ENCODE measurements at places on chromosomes 7 and 10. TPM values are rescaled to one million over a fixed set of nuclear protein-coding genes. Genes with fewer than 3 reads are reported as not detected.

Gene PRSS37
- total RNA-seq, result not detected

Gene TEX47
- total RNA-seq, result not detected

Gene SOSTDC1
- 65.8 TPM for total RNA-seq

Gene TMEM225B
- 0.24 TPM for total RNA-seq

DNA sequence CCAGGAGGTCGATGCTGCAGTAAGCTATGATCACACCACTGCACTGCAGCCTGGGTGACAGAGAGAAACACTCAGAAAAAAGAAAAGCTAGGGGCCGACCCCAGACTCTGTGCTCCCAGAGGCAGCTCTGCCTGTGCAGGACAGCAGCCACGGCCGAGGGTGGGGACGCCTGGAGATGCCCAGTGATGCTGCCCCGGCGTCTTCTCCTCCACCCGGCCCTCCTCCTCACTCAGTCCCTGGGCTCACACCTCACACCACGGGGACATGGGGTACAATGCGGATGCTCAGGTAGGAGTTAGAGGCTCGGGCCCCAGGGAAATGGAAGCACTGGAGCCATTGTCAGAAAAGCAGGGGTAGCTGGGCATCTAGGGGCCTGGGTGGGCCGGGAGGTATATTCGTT, 46.3 kb upstream of the ELFN1 start:
- DNase-seq, result no peak

DNA sequence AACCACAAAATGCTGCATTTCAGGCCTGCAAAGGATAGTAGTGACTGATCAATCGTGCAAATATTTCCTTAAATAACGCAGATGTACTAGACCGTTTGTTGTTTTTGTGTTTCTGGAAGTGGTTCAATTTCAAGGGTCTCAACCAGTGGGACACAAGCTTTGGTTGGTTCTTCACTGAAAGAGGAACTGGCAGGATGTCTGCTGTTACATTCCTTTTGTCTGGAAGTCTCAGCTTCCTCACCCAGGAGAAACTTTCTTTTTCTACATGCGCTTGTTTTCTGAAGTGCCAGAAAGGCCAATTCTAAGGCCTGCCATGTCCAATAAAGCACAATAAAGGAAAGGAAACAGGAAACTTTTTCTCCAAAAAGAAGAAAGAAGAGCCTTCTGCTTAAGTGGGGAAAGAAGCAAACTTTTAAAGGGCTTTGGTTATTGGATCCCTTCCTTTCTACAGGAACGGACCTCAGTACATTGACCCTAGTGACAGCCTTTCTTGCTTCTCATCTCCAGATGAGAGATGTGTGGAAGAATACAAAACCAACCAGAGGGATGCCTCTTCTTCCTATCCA, 4.1 kb downstream of the DKK1 start:
- no peak for DNase-seq

GRCh38 chr10:33214174-33214573, 120.3 kb downstream of the NRP1 start:
- no peak for DNase-seq

DNA sequence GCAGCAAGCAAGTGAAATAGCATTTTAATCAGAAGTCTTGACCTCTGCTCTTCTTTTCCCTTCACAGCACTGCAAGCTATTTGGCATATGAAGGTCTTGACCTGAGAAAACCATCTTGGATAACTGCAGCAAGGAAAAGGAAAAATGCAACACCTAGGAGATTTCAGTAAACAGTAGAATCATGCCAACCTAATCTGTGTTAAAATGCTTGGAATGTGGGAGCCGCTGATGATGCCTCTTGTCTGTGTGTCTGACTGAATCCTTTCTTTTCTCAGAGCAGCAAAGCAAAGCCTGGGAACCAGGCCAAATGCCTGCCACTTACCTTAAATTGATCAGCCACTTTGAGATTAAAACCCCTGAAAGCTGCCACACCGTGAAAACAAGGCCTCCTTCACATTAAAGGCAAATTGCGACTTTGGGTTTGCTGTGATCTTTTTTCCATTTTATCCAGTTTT, 80.4 kb upstream of the CDK6 start:
- no peak for DNase-seq

GRCh38 chr10:100184840-100185239, 989 bp downstream of the ERLIN1 start:
- peak; percentile 13 for DNase-seq

GRCh38 chr7:128938544-128939074, 882 bp downstream of the IRF5 start:
- DNase-seq, result no peak

GRCh38 chr10:52245547-52245946, 68.5 kb upstream of the DKK1 start:
- DNase-seq, result no peak

- no peak for DNase-seq
Observed at GRCh38 chr10:28559618-28560017, 26.7 kb downstream of the WAC start.

DNA sequence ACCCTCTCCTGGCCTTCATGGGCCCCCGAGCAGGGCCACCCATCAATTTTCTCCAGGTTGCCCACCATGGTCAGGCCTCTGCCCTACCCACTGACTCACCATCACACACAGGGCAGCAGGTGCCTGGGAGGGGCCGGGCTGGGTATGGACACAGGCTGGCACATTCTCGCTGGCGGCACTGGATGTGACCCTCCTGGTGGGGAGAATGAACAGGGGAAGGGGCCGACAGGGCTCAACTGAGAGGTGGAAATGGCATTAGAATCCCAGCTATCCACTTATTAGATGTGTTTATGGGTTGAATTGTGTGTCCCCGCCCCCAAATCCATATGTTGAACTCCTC, 16.4 kb downstream of the KCP start:
- no peak for DNase-seq

DNA sequence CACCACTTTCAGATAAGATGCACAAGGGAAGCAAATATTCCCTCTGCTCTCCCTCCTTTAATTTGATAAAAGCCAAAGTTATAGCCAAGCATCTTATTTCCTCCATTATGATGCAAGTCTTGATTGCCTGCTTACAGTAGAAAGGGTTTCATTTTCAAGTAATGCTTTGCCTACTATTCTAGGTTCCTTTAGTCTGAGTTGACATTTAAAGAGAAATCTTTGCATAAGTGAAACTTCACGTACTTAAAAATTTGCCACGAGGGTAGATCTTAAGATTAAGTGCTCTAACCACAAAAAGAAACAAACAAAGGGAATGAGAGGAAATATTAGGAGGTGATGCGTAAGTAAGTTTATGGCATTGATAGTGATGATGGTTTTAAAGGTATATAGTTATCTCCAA, 78.1 kb upstream of the VWDE start:
- no peak for DNase-seq

GRCh38 chr10:101008823-101009423, 9.3 kb downstream of the LZTS2 start:
- no peak for DNase-seq

DNA sequence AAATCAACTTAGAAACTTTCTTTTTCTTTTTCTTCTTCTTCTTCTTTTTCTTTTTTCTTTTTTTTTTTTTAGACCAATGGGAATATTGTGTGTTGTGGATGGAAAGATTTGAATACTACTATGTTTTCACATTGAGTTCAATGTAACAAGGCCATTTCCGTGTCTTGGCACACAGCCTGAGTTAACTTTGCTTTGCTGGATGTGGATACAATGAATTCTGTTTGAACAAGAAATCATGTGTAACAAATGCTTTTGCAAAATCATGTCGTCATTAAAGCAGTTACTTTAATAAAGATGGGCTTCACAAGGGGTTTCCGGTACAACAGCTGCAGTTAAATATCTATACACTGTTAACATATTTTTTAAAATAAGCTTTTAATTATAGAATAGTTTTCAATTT, 13.5 kb upstream of the ENTPD1 start:
- peak; percentile 15 for DNase-seq

GRCh38 chr7:114671563-114672123, 250.3 kb upstream of the MDFIC start:
- DNase-seq, result no peak

DNA sequence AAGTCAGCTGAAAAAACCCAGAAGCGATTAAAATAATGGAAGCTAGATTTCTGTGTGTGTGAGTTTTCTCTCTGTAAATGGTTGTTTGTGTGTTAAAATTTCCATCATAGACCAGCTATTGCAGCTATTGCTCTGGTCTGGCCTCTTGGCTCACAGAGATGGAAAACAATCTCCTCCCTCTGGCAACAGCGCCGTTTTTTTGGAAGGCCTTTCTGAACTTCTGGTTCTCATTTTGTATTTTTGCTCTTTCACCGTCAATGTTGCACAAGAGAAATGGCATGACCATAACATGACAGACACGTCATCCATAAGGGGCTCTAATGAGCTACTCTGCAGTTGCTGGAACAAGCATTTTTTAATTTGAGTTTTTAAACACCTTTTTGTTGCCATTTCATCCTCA, 91.0 kb downstream of the CUBN start:
- no peak for DNase-seq
